ENCODE measurements at places on chromosomes 3 and 15.

DNA sequence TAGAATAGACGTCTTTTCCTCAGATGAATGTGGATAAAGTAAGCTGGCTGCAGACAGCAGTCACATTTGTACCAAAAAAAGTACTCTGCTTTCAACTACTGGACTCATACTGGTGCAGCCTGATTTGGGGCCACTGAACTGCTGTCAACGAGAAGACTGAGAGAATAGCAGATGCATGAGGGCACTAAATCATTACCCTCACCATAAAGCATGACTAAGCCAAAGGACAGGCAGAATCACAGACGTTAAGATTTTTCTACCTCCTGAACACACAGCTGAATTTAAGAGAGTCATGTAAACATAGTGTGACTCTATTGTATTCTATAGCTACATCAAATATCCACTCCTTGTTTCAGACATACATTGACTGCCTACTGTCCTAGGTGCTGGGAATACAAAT lies 67.8 kb upstream of the CDAN1 start:
- DNase-seq, result no peak

- no peak for DNase-seq
These were observed 188.8 kb downstream of the ZNF385D start for GRCh38 chr3:21562243-21562642.

GRCh38 chr15:62067448-62068044 lies 769 bp downstream of the C2CD4A start:
- peak; percentile 56 for DNase-seq

DNA sequence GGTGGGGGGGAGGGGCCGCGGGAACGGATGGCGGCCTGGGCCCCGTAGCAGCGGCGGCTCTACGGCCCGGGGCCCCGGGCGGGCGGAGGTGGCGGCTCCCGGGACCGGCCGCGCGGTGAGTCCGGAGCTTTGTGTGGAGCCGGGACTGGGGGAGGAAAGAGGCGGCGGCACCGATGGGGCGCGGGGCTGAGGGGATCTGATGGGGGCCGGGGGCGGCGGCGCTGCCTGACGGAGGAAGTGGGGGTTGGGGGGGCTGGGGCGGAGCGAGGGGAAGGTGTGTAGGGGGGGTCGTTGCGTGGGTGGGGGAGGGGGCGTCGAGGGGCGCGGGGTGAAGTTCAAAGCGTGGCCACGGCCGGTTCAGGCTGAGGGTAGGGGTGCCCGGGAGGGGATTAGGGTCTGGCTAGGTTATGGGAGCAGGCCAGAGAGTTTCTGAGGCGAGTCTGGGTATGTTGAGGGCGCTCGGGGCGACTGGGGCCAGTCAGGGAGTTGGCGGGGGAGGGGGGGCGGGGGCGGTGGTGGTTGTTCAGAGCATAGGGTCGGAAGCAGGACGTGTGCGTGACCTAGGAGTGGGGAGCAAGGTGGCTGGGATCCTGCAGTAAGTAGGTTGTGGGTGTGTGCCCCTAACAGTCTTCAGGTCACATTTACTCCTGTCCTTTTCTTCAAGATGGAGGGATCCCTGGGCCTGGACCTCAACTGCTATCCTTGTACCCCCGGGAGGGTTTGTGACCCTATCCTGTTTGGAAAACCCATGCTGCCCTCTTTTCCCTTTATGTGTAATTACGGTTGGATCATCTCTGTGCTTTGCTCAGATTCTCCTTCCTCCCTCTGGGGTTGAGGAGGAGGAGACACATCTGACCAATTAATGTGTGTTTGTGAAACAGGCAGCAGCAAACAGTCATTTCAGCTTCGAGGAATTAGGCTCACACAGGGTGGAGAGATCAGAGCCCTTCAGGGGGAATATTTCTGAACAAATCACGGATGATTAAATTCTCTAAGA lies 644 bp downstream of the ZNF609 start:
- peak; percentile 81 for DNase-seq

DNA sequence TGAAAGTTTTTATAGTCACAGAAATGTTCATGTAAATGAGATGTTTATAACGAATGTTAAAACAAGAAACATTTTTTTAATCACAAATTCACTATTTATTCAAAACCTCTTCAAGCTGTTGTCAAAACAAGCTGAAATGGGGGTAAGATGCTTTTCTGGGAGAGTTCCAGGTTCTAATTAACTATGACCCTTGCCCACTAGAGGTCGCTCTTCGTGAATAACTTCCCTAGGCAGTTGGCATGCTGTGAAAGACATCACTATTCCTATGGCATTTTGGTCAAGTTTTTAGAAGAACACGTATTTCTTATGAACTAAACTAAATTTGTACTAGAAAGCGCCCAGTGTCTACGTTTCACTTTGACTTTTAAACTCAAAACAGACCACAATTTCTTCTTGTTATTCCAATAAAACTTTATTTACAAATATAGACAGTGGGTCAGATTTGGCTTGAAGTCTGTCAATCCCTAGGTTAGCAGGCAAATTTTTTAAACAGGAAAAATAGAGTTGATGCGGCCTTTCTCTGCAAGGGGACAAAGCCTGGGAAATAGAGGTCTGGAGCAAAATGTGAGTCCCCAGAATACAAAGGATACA lies 62.8 kb upstream of the CMTM8 start:
- peak; percentile 10 for DNase-seq

DNA sequence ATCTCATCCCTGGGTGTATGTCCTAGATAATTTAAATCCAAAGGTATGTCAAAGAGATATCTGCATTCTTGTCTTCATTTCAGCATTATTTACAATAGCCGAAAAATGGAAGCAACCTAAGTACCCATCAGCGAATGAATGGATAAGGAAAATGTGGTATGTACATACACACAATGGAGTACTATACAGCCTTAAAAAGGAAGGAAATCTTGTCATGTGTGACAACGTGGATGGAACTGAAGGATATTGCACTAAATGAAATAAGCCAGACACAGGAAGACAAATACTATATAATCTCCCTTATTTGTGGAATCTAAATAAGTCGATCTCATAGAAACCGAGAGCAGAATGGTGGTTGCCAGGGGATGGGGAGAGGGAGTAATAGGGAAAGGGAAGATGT lies 16.8 kb upstream of the MGLL start:
- no peak for DNase-seq

DNA sequence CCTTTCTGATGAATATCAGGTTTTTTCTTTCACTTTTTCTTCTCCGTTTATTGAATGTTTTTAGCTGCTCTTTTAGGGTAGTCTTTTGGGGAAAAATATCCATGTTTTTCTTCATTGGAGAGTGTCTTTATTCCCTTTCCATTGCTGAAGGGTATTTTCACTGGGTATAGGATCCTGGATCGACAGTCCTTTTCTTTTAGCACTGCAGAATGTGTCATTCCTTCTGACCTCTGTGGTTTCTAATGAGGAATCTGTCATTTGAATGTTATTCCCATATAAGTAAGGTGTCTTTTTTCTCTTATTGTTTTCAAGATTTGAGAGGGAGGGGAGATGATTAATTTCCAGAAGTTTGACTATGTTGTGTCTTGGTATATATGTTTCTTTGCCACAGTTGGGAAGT lies 96.8 kb downstream of the BBX start:
- no peak for DNase-seq

DNA sequence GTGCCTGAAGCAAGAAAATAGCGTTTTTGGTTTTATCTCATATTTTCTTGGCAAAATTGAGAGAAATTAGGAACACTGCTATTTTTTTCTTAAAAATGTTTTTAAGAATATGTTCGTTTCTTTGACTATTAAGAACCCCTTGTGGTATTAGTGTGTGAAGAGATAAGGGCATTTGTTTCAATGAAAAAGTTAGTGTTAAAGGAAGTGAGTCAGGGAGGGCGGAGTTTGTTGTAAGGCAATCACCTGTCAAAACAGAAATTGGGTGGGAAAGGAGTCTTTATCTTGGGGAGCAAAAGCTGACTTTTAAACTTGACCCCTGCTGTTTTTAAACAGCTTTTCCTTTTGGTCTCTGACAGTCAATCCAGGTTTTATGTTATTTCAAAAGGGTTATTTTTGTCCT lies 4.2 kb downstream of the RAP2B start:
- no peak for DNase-seq

DNA sequence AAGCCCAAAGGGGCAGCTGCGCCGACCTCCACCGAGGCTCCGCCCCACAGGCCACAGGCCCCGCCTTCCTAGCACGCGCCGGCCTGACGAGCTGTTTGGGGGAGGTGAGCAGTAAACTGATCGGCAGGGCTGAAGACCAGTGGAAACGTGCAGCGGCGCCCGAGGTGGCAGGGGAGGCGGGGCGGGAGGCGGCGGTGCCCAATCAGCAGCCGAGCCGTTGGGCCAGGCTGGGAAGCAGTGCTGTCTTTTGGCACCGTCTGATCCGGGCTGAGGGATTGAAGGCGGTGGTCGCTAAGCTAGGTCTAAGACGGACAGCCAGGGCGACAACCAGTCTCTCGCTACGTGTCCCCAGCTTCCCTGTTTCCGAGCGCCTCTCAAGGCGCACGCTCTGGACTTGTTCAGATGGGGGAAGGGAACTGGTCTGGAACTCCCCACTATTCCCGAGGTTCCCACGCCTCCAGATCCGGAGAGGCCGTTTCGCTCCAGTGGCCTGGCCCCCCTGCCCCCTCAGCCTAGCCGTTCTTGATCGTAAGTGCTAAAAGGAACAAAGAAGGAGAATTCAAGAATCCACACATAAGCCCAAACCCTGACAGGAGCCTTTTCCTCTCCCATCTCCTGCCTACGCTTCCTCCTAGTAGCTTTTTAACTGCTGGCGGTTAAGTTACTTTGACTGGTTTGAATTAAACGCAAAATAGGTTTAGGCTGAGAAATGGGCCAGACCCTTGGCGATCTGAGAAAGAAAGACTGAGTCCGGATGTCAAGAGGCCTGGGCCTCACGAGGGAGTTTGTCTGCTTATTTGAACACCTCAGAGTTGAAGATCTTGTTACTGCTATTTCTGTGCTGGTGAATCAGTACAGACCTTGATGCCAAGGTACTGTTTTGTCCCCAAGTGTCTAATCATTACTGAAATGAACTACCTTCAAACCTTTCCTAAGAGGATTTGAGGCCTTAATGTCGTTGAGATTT lies at the start of gene FMN1:
TSS of gene FMN1 (minus strand) at position 11 of the 967 bp plus-strand sequence. CDS start 39,800 bp downstream, outside the sequence.
- DNase-seq, result peak; percentile 61

DNA sequence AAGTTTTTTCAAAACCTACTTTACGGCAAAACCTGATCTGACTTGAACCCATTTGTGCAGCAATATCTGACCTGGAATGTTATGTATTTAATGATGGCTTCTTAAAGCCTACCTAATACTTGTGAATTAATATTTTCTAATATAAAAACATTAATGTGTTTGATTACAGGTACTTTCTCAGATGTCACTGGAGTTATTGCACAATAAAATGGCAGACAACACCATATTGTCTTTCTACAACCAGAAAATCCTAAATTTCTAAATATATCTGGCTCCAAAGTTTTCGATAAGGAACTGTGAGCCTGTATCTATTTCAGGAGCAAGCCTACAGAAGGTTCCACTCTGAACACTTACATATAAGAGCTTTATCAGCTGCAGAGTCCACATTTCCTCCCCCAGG lies 184.5 kb downstream of the ATP8B4 start:
- DNase-seq, result no peak

GRCh38 chr3:73787620-73788019 lies 162.9 kb upstream of the PDZRN3 start:
- no peak for DNase-seq
